ENCODE measurements at places on chromosomes 5 and 9. TPM values are rescaled to one million over a fixed set of nuclear protein-coding genes. Genes with fewer than 3 reads are reported as not detected.
A peak's percentile ranks its signal among the peaks of the same experiment; 100 is the strongest.

DNA sequence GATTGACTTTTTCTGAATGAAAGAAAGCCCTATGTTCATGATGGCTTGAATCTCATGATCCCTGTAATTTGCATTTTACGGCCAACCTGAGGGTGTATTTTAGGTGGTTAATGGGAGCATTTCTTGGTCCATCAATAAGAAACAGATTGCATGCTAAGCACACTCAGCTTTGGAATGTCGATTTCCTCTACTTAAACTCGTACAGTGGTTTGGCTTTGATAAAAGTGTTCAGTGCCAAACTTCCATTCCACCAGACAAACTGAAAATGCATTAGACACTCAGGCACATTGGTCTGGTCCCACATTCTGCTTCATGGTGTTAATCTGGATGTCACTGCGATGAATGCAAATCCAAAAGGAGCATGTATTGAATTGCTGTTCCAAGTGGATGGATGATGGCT, 77.0 kb downstream of the VCAN start:
- no peak overlapping the region for H3K27ac ChIP-seq
- DNase-seq, result no peak
- H3K4me1 ChIP-seq, result no peaks in the 10 kb centered on the region
- H3K4me3 ChIP-seq, result no peak overlapping the region

Gene KIF20A
- total RNA-seq, result 5.2 TPM

Gene ABO
- 31.5 TPM for total RNA-seq

Gene ARHGEF37
- total RNA-seq, result 4.8 TPM

DNA sequence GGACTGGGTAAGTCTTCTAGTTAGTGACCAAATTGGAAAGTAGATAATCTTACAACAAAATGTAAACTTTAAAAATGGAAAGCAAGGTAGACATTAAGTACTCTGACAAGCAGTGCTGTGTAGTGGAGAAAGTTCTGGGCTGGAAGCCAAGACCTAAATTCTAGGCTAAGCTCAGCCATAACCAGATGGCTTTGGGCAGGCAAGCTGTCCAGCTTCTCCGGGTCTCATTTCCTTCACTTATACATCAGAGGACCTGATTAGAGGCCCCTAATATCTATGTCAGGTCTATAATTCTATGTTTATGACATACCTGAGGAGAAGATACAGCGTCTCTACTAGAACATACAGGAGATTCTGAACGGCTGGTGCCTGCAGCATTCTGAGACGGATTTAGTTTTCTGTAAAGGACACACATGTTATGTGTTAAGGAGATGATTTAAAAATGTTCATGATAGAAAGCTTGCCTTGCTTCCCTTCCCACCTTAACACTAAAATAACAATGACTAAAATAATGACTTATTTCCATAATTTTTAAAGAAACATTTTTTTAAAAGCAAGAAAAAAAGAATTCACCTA, 61.2 kb downstream of the ELL2 start:
- H3K4me1 ChIP-seq, result no peaks in the 10 kb centered on the region
- H3K36me3 ChIP-seq, result no peaks in the 10 kb centered on the region

DNA sequence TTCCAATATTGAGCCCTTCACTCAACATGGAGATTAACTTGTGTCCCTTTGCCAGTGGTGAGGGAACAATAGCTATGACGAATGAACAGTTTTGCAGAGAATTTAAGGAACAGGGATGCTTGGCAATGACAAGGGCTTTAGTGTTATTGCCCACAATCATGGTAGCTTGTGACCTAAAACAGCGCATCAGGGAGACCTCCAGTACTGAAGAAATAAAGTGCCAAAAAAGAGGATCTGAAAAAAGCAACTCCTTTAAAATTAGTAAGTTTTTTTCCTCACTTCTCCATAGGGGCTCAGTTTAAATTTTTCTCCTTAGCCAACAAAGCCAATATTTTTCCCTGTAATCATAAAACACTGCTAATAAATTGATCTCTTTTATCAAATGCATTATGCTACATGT, 41.8 kb upstream of the PAM start:
- no peaks in the 10 kb centered on the region for H3K36me3 ChIP-seq
- no peak overlapping the region for H3K4me3 ChIP-seq
- no peak overlapping the region for H3K27ac ChIP-seq

- no peaks in the 10 kb centered on the region for H3K27me3 ChIP-seq
- peaks cover 38% of the 10 kb centered on the region for H3K4me1 ChIP-seq
- H3K36me3 ChIP-seq, result peaks cover 11% of the 10 kb centered on the region
- H3K4me3 ChIP-seq, result no peak overlapping the region
- peak overlapping the region; percentile 73 for H3K27ac ChIP-seq
Measured at GRCh38 chr9:127844821-127845359, 9.6 kb downstream of the ENG start.

GRCh38 chr5:135964670-135965320, 10.0 kb upstream of the LECT2 start:
- no peak overlapping the region for H3K4me3 ChIP-seq
- no peaks in the 10 kb centered on the region for H3K27me3 ChIP-seq
- H3K27ac ChIP-seq, result no peak overlapping the region
- no peak for DNase-seq
- no peaks in the 10 kb centered on the region for H3K36me3 ChIP-seq

Gene CYLC2
- not detected for total RNA-seq

GRCh38 chr5:178483620-178484019, 106.6 kb downstream of the COL23A1 start:
- H3K4me1 ChIP-seq, result no peaks in the 10 kb centered on the region
- H3K27me3 ChIP-seq, result no peaks in the 10 kb centered on the region
- H3K27ac ChIP-seq, result no peak overlapping the region
- no peak overlapping the region for H3K4me3 ChIP-seq
- no peaks in the 10 kb centered on the region for H3K36me3 ChIP-seq

GRCh38 chr5:177378884-177379883, 5.0 kb upstream of the SLC34A1 start:
- no peak overlapping the region for H3K27ac ChIP-seq
- no peaks in the 10 kb centered on the region for H3K36me3 ChIP-seq
- DNase-seq, result no peak

- no peaks in the 10 kb centered on the region for H3K36me3 ChIP-seq
- peaks cover 13% of the 10 kb centered on the region for H3K4me1 ChIP-seq
- no peak overlapping the region for H3K4me3 ChIP-seq
- H3K27ac ChIP-seq, result no peak overlapping the region
- no peaks in the 10 kb centered on the region for H3K27me3 ChIP-seq
Measured at GRCh38 chr9:95907794-95908193, 32.3 kb downstream of the ERCC6L2 start.

Gene OBP2B
- 0.32 TPM for total RNA-seq

DNA sequence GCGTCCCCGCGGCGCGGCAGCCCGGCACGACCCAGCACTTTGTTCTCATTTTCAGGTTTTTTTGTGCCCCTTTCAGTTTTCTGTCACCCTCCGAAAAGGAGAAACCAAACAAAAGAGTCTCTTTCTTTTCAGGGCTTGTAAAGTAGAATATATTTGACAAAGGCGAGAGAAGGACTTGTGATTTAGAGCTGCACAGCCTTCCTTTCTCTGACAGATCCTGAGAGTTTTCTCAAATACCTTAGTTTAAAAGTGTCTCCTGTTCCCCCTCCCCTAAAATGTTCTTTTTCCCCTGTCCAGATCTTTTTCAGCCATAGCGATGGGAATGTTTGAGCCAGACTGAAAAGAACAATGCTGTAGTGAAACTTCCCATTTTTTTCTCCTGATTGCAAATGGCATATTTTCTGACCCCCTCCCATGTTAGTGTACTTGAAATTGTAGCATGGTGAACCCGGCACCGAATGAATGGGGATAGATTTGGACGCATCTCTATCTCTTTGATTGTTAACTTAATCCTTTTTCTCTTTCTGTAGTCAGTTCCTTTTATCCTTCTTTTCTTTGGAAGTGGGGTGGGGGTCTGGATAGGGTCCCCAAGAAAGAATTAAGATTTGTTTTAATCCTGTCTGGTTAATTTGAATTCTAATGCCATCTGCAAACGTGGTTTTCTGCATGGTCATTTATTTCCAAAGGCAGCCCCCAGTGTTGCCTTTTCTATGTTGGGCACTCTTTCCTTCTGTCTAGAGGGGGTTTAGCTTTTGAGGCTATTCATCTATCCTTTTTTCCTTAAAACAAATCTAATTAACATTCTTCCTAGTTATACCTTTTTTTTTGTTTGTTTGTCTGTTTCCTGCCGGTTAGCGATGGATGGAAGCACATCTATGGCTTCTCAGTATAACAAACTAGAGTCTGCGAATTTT, 2.2 kb downstream of the ZSWIM6 start:
- H3K27ac ChIP-seq, result peak overlapping the region; percentile 99
- peak overlapping the region; percentile 79 for H3K4me3 ChIP-seq
- H3K36me3 ChIP-seq, result no peaks in the 10 kb centered on the region
- DNase-seq, result no peak

GRCh38 chr5:5487585-5488360, 65.3 kb downstream of the ICE1 start:
- H3K4me1 ChIP-seq, result no peaks in the 10 kb centered on the region
- H3K27me3 ChIP-seq, result no peaks in the 10 kb centered on the region
- H3K36me3 ChIP-seq, result no peaks in the 10 kb centered on the region
- no peak overlapping the region for H3K27ac ChIP-seq
- no peak for DNase-seq

- DNase-seq, result no peak
- H3K27me3 ChIP-seq, result no peaks in the 10 kb centered on the region
- H3K36me3 ChIP-seq, result no peaks in the 10 kb centered on the region
- H3K4me1 ChIP-seq, result no peaks in the 10 kb centered on the region
- no peak overlapping the region for H3K4me3 ChIP-seq
- no peak overlapping the region for H3K27ac ChIP-seq
Measured at GRCh38 chr5:113273948-113274347, 160.8 kb downstream of the TSSK1B start.
